AG10803 (cell line): ENCODE measurements at places on chromosomes 2 and 18.

GRCh38 chr18:484749-485464, 15.6 kb downstream of the COLEC12 start:
- DNase-seq = no peak

- no peak for DNase-seq
Observed at GRCh38 chr2:238645095-238645494, 202.8 kb upstream of the TWIST2 start.

- peak; percentile 94 for DNase-seq
Observed at GRCh38 chr2:119252186-119253113, 28.8 kb downstream of the STEAP3 start.

DNA sequence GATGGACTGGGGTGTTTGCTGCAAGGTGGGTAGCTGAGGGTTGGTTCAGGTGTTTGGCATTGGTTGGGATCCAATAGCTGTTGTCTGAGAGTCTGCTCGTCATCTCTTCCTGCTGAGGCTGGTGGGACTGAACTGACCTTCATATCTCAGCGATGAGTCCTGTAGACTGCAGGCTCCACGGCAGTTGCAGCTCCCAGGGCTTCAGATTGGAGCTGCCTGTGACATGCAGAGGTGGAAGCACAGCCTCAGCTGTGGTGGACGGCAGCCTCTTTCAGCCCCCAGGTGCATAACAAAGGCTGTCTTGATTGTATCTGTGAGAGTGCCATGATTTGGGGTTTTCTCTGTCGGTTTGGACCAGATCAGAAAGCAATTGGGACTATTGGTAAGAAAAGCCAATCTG, 3.9 kb upstream of the IL1R2 start:
- DNase-seq = no peak

DNA sequence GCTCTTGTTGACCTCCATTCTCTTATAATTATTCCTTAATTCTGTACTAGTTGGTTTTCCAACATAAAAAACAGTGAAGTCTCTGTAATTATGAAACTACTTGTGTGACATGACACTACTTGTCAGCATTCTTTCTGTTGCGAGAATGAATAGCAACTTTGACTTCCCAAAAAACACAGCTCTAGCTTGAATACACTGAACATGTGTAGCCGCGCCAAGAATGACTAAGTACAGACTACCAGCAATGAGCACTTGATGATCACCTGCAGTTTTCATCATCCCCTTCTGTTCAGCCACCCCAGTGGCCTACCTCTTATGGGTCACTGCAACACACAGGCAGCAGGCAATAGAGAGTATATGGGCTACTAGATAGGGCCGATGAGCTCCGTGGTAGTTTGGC, 229.3 kb downstream of the TGIF1 start:
- no peak for DNase-seq

GRCh38 chr2:174597009-174597344, 627 bp downstream of the WIPF1 start:
- DNase-seq = no peak

GRCh38 chr2:11417946-11418585, 47.9 kb downstream of the E2F6 start:
- no peak for DNase-seq

- DNase-seq = no peak
Observed at GRCh38 chr18:7157760-7158159, 40.2 kb upstream of the LAMA1 start.

- no peak for DNase-seq
Observed at GRCh38 chr2:153657651-153658050, 179.1 kb upstream of the RPRM start.

DNA sequence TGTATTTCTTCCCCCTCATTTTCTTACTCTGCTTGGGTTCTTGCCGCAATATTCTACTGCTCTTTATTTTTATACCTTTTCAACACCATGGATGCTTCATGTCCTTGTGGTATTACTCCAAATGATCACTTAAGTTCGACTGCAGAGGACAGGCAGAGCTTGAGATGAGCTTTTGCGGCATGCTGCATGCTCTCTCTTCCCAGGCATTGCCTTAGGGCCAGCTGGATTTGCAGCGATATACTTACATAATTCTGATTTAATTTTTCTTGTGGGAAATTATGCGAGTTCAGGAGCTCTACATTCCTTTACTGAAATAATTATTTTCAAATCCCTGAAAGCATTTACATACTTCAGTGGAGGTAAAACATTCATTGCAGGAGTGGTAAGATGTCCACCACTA, 288.1 kb downstream of the CCDC102B start:
- no peak for DNase-seq

- no peak for DNase-seq
Observed at GRCh38 chr2:128714851-128715312, 396.2 kb upstream of the HS6ST1 start.

GRCh38 chr18:23964282-23965238, 50.0 kb upstream of the TTC39C start:
- DNase-seq = no peak

DNA sequence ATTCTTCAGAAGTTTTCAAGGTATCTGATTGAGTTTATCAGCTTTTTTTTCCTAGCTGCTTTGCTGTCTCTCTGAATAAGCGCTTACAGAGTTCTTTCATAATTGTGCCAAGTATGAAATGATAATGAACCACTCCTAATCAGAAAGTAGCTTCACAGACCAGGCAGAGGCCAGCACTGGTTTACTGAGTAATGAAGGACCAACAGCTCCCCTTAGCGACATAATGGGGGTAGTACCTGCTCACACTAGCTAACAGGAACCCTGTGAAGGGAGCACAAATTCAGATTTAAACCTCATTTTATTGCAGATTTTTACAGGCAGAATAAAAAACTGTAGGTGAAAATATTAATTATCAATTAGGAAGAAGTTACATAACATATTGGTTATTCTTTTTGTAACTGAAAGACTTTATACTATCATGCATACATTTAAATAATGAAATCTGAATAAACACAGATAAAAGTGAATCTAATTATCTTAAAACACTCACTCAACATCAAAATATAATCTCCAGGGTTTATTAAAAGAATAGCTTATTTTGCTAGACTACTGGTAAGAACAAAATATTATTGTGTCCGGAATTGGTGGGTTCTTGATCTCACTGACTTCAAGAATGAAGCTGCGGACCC, 53.7 kb upstream of the LRRC30 start:
- peak; percentile 69 for DNase-seq

DNA sequence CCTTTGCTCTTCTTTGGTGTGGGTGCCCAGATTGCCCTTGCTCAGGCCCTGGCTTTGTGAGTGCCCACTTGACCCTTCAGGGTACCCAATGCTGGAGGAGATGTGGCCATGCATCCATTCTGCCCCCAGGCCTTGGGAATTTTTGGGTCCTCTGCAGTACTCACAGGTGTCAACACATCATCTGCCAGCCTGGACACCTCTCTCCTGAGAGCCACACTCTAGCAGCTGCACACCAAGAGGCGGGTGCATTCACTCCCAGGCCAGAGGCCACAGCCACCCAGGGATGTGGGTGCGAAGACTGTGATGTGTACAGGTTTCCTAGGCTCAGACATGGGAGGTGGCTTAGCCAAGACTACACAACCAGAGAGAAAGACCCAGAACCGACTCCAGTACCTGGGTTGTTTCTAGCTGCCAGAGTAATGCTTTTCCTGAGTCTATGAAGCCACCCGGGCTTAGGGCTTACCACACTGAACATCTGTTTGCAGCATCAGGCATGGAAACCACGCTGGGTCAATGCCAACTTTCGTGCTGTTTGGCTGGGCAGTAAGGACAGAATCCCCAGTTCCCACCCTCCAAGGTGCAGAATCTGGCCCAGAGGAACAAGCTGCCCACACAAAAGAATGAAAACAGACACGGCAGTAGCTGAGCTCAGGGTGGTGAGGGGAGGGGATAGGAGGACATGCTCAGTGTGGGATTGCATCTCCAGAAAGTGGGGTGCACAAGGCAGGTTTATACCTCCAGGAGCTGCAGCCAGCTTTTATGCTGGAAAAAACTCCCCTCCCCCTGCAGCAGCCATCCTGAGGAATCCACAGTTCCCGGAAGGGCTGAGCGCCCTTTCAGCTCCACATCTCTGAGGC, 40.1 kb downstream of the KCNF1 start:
- peak; percentile 29 for DNase-seq

DNA sequence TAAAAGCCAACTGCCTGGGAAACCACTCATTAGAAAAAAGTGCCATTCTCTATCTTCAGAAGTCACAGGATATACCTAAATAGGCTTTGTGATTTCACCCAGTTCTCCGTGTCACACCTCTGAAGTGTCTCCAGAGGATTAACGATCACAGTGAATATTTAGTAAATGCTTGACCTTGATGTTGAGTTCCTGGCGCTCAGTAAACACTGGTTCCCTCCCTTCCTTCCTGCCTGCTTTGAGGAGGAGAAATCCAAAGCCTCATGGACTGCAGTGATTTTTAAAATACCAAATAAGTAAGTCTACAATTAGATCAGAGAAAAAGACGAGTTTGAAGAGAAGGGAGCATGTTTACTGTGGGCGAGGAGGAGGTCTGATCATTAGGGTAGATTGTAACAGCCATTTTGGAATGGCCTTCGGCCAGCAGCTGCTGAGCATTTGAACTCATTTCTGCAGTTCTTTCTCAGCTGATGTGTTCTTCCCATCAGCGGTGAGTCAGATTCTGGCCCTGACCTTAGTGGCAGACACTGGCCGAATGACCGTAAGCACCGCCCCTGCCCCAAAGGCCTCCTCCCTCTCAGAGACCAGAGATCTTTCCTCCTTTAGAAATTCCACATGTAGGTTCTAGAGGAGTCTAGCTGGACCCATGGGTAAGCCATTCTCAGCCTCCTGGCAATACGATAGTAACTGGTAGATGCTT, 62.1 kb upstream of the SLC16A14 start:
- peak; percentile 76 for DNase-seq

- no peak for DNase-seq
Observed at GRCh38 chr2:189408294-189408693, 33.0 kb upstream of the WDR75 start.

DNA sequence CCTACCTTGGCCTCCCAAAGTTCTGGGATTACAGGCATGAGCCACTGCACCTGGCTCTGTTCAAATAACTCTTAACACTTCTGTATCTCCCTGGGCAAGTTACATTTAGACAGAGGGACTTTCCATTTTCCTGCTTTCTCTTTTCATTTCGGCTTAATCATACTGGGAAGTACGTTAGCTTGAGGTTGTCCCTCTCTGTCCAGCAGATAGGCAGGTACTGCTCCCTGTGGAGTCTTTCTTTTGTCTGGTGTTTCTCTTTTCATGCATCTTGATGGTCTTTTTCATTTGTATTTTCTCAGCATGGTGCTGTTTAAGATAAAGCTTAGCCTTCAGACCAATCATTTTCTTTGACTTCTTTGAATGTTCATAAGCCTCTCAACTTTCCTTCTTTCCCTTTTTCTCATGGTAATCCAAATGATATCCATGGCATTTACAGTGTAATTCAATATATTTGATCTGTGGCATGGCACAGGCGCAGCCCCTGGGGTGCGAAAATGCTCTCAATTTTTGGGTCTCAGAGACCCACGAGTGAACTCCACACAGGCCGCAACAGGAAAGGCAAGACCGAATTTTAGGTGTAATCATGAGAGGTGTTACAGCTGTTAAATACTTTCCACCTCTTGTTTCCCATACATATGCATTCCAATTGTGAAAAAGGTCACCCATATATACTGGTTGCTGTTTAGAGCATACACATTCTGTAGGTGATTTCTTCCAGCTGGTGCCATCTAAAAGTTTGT, 99.9 kb upstream of the MYO3B start:
- no peak for DNase-seq

DNA sequence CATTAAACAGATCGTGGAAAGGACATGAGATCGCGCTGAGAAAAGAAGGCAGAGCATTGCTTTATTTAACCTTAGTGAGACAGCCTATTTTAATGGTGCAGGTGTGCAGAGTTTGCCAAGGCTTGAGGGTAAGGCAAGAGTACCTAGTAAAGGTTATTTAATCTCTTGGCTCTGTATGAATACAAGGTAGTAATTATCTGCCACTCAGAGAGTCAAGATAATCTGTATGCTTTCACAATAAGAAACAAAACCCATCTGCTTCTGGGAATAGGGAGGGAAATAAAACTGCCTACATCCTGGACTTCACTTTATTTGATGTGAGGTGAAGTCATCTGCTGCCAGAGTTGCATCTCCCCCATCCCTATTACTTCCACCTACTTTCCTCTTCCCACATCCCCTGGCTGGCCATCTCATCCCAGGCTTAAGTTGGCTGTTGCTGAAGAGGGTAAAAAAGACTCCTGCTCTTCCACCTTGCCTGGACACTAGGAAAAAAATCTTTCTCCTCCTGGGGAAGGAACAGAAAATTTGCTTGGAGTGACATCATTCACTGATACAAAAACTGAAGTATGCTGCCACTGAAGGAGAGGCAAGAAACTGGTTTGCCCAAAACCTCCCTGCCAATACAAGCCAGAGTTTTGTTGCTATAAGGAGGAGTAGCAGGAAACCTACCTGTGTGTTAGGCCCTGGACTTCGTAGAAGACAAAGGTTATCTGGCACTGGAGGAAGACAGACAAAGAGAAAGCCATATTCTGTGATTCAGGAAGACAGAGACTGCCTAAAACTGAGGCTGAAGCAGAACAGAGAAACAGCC, 35.8 kb upstream of the ARHGAP25 start:
- DNase-seq = no peak

GRCh38 chr2:232276733-232277313, 101.7 kb upstream of the ALPP start:
- no peak for DNase-seq

- no peak for DNase-seq
Observed at GRCh38 chr2:97936199-97936598, 59.5 kb downstream of the TMEM131 start.

- DNase-seq = peak; percentile 54
Observed at GRCh38 chr2:212387146-212387545, 151.5 kb downstream of the ERBB4 start.

GRCh38 chr2:203994735-203995134, 58.2 kb downstream of the ICOS start:
- DNase-seq = no peak

GRCh38 chr2:111535404-111535803, 348.6 kb downstream of the ANAPC1 start:
- peak; percentile 64 for DNase-seq

DNA sequence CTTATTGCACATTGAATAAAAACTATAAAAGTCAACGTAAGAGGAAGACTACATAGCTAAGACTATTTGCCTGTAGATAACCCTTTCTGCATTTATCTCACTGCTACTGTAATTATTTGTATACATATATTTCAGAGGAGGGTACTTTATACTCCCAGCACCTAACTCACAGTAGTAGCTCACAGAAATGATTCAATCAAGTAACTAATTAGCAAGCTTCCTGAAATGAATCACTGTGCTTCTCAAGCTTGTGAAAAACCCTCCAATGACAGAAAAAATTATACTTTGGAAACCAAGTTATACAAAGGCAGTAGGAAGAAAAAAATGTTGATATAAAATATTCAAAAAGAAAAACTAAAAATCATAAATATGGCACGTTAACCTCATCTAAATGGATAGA, 124.9 kb downstream of the NBAS start:
- DNase-seq = no peak
